Smooth muscle cell of the umbilical artery (primary cell): ENCODE measurements at places on chromosomes 5 and 9. TPM values are rescaled to one million over a fixed set of nuclear protein-coding genes. Genes with fewer than 3 reads are reported as not detected.

Gene ST6GALNAC4
- 24.1 and 59.5 TPM in 2 replicates for total RNA-seq

Gene RICTOR
- 40.0 and 41.3 TPM in 2 replicates for total RNA-seq

Gene C9
- total RNA-seq, result 0.46 TPM in 1 of 2 replicates, not detected in the other

Gene C5orf15
- 77.9 and 89.1 TPM in 2 replicates for total RNA-seq

Gene ZCCHC7
- 22.3 and 23.9 TPM in 2 replicates for total RNA-seq

Gene NME5
- total RNA-seq, result 2.0 and 2.4 TPM in 2 replicates

Gene FOXI1
- not detected in 2 replicates for total RNA-seq

Gene TAF11L10
- not detected in 2 replicates for total RNA-seq

Gene SPINK1
- total RNA-seq, result 0.23 and 0.59 TPM in 2 replicates

Gene CNTNAP3
- total RNA-seq, result 0.30 and 3.6 TPM in 2 replicates

Gene PTTG1
- total RNA-seq, result 49.0 and 137 TPM in 2 replicates

Gene RGS7BP
- total RNA-seq, result 0.18 and 0.30 TPM in 2 replicates

Gene CHSY3
- total RNA-seq, result 43.7 and 53.7 TPM in 2 replicates

Gene PTGES
- total RNA-seq, result 6.3 and 162 TPM in 2 replicates

Gene MTAP
- 40.1 and 88.5 TPM in 2 replicates for total RNA-seq

Gene PIP5KL1
- 1.5 and 2.3 TPM in 2 replicates for total RNA-seq

Gene SV2C
- total RNA-seq, result not detected in 2 replicates

Gene DIRAS2
- 0.78 and 3.6 TPM in 2 replicates for total RNA-seq

Gene PTPRD
- 14.6 and 34.7 TPM in 2 replicates for total RNA-seq

Gene TUSC1
- 7.6 and 10.4 TPM in 2 replicates for total RNA-seq

Gene TMEM174
- total RNA-seq, result not detected in 2 replicates

Gene ADRA1B
- under 0.01 and 0.23 TPM in 2 replicates for total RNA-seq
